Inflammatory macrophage (primary cell): ENCODE measurements at places on chromosomes 1 and 21.

GRCh38 chr1:41135196-41135947 lies 106.7 kb downstream of the SCMH1 start:
- peak; percentile 11 for DNase-seq

- DNase-seq = no peak
Observed at GRCh38 chr21:31830701-31831100, 42.1 kb upstream of the HUNK start.

DNA sequence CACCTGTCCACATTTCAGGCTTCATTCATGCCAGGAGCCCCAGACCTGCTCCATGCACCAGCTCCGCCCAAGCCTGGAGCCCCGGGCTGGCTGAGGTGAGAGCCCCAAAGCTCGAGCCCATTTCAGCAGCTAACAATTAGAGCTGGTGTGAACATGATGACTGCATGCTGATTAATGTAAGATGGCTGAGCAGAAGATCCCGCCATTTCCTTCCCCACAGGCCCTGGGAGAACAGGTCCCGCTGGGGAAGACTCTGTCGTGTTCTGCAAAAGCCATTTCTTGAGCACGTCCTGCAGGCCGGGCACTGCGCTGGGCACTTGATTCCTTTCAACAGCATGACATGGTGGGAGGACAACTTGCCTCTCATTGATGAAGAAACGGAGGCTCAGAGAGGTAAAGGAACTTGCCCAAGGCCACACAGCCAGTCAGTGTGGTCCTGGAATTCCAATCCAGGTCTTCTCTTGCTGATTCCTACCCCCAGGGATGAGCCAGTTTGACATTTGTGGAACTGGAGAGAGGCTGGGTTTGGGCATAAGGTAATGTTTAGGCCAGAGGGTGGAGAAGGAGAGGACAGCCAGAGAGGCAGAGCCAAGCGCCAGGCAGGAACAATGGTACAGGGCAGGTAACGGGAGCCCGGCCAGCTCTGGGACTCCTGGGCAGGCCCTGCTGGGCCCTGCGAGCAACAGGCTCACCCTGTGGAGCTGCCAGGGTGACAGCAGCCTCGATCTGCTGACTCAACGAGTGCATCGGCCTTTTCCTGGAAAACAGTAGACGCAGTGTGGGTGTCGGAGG lies 28.1 kb upstream of the EPHA2 start:
- no peak for DNase-seq

DNA sequence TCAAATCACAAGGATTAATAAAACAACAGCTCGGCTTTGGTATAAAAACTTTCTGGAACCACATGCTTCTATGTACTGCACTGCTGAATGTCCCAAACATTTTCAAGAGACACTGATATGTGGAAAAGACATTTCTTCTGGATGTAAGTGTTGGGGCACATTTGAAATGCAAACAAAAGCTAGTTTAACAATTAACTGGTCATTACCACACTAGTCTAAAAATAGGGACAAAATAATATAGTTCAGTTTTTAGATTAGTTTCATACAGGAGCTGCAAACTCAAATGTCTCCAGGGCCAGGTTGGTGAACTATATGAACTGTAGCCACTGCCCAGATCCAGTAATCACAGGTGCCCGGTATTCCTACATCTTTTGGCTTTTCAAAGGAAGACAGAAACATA lies 3.2 kb downstream of the IL23R start:
- no peak for DNase-seq

DNA sequence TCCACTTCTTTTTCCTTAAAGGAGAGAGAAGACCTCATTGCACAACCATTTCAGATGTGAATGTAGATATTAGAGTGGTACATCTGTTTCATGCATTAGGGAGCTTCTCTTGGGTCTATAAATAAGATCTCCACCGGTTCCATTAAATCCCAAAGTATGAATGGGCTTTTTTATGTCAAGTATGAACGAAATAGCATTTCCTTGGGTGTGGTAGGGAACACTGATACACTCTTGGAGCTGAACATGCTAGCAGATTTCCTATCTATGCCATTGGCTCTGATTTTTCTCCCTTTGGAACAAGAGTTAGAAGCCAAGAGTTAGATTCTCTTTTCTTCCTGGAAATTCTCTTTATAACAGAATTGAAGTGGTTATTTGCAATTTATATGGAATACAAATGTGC lies 245.6 kb upstream of the ADAMTS5 start:
- no peak for DNase-seq

DNA sequence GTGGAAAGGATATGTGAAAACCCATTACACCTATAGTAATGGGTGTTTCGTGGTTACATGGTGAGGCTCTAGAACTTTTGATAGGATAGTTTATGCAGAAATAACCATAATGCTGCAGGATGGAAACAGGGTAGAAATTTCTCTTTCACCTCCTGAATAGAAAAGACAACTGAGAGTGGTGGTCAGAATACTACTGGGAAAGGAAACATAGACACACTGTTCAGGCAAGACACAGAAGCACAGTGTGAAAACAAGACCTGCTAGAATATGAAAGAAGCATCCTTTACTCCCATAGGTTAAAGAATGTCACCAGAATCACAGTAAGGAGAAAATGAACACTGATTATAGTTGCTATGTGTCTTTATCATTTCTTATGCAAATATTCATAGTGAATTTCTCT lies 496.6 kb downstream of the DPYD start:
- no peak for DNase-seq

DNA sequence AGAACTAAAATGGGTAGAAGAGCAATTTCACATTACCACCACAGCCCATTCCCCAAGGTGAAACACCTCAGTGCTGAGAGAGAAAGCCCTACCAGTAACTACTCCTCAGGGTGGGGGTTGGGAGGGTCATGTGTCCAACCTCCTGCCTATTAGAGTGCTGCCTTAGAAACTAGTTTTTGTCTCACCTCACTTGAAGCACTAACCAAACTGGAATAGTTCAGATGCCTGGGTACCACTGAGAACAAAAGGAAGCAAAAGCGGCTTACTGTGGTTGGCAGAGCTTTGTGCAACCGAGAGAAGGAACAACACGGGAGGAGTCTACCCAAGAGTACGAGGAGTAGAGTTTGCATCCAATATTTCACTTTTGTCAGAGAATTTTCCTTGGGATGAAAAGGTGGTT lies 1207.5 kb upstream of the ADGRL2 start:
- DNase-seq = no peak

DNA sequence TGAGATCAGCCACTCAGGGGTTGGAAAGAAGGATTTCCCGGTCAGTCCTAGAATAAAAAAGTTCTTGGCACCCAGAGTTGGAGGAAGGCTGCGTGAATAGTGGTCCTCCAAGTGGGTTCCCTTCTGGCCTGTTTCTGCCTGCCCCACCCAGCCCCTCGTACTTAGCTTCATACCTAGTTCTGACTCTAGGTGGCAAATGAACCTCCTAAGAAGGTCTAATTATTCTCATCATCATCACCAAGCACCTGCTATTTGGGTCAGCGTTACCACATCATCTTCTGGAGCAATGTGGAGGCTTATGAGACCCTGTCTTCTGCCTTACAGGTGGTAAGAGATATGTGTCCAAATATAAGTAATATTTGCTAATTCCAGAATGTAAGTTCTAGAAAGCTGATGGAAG lies 35.9 kb upstream of the NFASC start:
- no peak for DNase-seq

DNA sequence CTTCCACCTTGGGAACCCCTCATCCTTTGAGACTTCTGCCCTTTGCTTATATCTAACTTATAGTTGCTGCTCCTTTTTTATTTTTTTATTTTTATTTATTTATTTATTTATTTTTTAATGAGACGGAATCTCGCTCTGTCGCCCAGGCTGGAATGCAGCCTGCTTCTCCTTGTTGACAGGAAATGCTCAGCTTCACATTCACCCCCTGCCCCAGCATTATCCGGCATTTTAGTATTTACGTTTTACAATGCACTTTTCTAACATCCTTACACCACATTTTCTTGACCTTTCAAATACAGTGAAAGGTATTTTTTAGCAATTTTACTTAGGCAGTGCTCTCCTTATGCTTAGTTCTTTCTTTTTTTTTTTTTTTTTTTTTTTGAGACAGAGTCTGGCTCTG lies 14.9 kb downstream of the CXADR start:
- DNase-seq = no peak

- no peak for DNase-seq
Observed at GRCh38 chr1:160267284-160267991, 5.1 kb upstream of the DCAF8 start.

DNA sequence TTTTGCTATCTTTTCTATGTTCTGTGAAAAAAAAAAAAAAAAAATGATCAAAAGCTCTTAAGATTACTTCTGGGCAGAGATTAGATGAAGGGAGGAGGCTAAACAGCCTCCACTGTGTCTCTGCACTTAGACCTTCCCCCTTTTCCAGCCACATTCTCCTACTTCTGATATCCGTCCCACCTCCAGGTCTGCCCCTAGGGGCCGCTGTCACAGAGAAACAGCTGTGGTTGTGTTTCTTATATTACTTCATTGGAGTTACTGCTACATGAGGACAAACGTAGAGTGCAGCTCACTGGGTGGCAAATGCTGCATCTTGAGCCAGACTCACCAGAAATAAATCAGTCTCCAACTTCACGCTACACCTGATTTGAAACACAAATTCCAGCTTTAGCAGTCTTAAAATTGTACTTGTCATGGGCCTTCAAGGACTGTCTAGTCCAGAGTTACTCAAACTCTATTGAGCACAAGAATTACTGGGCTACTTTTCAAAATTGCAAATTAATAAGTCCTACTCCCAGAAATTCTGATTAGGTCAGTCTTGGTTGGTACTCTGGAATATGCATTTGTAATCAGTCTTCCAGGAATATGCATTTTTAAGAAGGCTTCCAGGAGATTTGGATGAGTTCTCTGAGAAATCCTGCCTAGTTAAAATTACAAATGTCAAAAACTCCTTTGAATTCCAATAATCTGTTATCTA lies 125.2 kb upstream of the PTBP2 start:
- peak; percentile 10 for DNase-seq

DNA sequence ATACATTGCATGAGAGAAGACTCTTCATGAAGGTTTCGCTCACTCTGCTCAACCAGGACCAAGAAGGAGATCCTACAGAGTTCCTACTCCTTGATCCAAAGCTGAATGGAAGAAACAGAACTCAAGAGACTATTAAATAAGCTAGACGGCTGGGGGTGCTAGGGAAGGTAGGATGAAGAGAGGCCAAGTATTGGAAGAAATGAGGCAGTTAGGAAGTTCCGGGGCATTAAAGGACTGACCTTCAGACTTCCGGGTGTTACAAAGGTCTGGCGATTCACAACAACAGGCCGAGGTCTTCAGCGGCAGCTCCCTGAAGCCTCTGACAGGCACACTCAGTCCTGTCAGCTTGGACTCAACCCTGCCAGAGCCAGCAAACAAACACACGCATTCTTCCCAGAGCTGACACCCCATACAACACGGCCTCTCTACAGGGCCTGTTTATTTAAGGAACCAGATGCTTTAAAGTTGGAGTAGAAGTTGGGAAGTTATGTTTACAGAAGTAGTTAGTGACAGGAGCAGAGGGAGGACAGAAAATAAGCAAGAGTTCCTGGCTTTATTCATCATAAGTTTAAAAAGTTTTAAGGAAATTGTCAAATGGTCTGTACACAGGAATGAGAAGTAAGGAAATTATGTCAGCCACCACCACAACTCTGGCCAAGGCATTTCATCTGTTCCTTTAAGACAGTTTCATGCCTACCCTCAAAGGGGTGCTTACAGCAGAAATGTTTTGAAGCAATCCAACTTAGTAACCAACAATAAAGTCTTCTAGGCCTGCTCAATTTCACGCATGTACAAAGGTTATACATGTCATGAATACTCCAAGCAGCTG lies 4.7 kb downstream of the SORT1 start:
- peak; percentile 69 for DNase-seq

- no peak for DNase-seq
Observed at GRCh38 chr1:230368363-230368762, 57.8 kb downstream of the PGBD5 start.

- DNase-seq = peak; percentile 55
Observed at GRCh38 chr1:225425201-225425786, 2.5 kb downstream of the LBR start.

- no peak for DNase-seq
Observed at GRCh38 chr1:160539684-160539989, 16.6 kb upstream of the SLAMF6 start.

DNA sequence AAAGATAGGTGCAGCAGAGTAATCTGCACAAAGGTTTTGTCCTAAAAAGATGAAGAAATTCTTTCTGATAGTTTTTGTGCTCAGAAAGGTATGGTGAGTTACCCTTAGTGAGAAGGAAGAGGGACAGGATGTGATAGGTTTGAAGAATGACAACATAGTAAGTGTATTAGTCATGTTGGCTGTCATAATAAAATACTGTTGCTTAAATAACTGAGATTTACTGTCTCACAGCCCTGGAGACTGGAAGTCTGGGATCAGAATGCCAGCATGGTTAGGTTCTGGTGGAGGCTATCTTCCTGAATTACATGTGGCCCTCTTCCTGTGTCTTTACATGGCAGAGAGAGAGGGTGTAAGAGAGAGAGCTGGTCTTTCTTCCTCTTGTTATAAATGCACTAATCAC lies 965.2 kb downstream of the TTLL7 start:
- DNase-seq = no peak

GRCh38 chr1:20476265-20477038 lies 9.6 kb downstream of the CAMK2N1 start:
- no peak for DNase-seq

- DNase-seq = no peak
Observed at GRCh38 chr21:43188181-43188580, 19.4 kb downstream of the CRYAA start.

GRCh38 chr1:217138173-217138765 lies 415.0 kb upstream of the ESRRG start:
- DNase-seq = no peak

DNA sequence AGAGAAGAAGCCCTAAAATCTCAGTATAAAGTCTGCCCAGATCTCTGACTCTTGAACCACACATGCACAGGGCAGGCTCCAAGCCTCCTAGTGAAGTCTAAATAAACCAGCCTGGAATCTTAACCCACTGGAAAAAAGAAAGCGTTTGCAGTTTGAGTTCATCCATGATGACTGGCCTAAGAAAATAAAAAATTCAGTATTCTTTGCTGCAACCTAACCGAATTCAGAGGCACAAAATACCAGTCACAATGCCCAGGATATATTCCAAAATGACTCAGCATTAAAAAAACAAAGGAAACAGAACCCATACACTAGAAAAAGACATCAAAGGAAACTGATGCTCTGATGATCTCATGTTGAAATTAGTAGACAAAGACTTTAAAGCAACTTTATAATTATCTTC lies 269.2 kb downstream of the SDCCAG8 start:
- DNase-seq = no peak

DNA sequence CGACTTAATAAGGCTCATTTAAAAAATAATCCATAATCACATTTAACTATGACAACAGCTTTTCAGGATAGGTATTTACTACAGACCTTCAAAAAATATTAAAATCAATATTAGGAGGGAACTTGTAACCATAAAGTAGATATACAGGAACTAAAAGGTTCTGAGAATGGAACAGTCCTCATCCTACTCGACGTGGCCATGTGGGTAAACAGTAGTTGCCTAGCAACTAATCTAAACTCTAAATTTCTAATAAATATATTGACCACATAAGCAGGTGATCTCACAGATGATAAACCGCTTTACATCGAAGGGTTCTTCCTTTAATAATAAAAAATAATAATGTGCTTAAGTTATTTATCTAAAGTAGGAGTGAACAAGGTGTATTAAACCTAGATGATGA lies 7.9 kb downstream of the AKT3 start:
- peak; percentile 14 for DNase-seq

- no peak for DNase-seq
Observed at GRCh38 chr1:11294951-11295350, 22.0 kb downstream of the UBIAD1 start.
